ENCODE measurements at places on chromosomes 2 and 18.

DNA sequence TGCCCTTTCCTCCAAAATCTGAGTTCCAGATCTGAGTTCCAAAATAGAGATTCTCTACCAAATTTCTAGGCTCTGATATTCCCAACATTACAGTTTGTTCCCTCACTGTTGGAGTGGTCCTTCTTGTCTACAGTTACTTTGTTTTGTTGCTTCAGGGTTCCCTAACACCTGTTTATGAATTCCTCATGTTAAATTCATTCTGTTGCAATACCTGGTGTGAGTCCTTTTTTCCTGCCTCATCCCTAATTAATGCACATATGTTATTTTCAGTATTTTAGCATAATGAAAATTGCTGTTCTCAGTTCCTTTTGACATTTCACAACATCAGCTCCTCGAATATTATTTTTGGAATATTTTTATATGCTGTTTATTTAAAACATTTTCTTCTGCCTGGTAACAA is 16.2 kb downstream of the SERPINB13 start:
- no peak for DNase-seq

- DNase-seq: no peak
Measured at GRCh38 chr18:66329716-66330115, 274.2 kb downstream of the CDH19 start.

DNA sequence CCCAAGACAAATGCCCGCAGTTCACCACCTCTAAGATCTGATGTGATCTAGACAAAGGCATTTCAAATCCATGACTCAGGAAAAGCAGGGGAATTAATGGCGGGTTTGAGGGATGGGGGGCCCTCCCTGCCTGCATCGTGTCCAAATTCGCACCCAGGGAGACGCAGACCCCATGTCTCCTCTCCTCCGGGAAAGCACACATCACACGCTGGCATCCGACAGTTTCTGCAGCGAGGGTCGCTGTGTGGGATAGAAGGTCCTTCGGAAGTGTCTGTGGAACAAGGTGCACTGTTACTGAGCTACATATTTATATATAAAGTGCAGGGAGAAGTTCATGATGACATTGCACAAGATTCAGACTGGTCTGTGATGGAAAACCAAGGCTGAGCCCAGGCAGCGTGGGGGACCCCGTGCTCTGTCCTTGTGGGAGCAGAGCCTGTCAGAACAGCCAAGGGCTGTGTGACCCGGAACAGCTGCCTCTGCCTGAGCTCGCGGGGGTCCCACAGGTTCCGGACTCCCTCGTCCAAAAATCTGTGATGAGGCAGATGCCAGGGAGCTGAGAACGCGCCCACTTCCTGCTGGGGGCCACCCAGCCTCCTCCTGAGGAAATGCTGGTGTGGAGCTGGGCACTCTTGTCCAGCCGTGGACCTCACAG is 82.3 kb upstream of the CTDP1 start:
- no peak for DNase-seq

DNA sequence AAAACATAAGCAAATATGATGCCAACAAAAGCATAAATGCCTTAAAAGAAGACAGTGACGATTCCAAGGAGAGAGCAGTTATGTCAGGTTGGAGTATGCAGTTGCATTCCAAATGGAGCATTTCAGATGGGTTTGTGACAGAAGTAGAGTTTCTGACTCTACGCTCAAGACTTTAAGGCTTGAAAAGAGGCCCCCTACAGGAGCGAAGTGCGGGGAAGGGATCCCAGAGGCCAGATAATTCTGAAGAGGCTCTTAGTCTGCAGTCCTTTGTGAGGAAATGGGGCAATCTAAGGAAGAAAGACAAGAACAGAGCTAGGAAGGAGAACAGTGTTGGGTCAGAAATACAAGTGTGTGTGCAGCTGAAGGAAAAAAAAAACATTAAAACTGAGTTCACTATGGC is 95.5 kb downstream of the ZNF521 start:
- DNase-seq: no peak

DNA sequence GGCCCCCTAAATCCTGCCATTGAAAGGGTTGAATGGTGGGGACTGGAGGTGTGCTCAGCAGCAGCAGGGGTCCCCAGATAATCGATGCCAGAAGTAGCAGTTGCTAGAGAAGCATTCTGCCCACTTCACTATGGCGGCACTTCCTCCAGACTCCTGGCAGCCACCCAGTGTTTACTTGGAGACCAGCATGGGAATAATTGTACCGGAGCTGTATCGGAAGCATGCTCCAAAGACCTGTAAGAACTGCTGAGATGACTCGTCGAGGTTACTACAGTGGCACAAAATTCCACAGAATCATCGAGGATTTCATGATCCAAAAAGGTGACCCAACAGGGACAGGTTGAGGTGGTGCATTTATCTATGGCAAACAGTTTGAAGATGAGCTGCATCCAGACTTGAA is 11.0 kb upstream of the GAREM2 start:
- no peak for DNase-seq

DNA sequence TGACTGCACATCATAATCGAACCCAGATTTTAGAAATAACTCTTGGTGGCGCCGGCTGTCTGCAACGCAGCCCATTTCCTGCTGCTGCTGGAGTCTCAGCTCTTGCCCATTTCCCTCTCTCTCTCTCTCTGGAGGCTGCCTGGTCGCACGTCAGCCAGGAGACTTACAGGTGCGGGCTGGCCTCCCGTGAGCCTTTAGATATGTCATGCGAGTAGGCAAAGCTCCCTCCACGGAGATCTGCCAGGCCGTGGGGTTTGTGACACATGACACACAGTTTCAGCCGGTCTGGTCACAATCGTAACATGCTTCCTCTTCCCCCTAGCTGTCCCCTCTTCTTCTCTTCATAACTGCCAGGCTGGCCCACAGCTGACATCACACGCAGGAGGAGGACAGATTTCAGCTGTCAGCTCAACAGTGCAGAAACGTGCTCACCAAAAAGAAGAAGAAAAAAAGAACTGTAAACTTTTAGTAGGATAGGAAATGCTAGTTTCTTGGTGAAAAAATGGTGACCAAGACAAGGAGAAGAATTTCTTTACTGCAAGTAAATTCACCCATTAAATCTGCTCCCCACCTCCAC is 489.3 kb downstream of the ZNF516 start:
- DNase-seq: no peak

- peak; percentile 79 for DNase-seq
Measured at GRCh38 chr2:54330162-54330925, 74.3 kb upstream of the TSPYL6 start.

DNA sequence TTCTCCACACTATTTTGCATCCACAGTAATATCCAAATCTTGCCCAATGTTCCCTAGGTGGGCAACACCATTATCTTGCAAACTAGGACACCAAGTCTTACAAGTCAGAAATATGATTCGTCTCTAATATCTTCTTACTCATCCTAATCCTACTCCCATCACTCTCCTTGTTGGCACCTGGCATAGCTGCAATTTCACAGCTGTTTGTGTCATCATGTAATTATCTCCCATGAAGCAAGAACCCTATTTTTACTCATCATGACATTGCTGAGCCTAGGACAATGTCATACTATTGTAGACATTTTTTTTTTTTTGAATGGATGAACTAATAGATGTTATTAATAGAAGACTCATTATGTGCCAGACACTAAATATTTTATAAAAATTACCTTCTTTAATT is 91.3 kb upstream of the CCDC141 start:
- no peak for DNase-seq

DNA sequence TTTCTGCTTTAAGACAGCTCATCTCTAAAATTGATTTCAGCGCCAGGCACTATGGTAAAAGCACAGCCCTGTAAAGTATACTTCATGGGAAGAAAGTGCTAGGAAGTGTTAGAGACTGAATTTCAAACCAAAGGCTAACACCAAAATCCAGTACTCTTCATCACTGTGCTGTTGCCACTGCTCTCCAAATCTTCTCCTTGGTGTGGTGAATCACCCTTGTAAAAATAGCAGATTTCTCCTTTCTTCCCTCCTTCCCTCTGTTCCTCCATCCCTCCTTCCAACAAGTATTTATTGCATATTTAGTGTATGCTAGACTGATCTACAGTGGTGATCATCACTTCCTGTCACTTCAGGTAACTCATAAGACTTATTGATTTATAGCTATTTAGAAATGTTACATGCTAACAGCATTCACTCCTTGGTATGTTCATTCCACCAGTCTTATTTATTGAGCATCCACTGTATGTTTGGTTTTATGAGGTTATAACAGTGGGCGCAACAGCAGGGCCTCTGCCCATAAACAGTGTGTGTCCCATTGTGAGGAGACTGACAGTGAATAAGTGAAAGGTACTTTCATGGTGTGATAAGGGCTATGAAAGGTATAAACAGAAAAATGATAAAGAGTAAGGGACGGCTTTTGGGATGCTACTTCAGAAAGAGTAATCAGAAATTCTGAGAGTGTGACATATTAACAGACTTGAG is 20.0 kb downstream of the KDM3A start:
- no peak for DNase-seq

DNA sequence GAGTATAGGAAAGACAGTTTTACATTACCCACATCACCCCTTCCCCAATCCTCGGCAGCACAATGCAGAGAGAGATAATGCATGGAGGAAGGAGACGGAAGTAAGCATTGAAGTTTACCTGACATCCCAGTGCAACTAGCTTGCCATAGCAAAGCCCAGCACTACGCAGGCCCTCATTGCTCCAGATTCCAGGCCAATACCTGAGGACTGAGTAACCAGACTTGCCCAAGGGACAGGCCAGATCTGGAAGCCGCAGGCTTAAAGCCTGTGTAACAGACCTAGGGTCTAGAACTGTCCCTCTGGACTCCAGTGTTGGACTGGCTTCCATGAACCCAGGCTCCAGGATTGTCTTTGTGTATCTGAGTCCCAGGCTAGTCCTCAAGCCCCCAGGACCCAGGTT is 17.6 kb downstream of the SERPINB4 start:
- no peak for DNase-seq

DNA sequence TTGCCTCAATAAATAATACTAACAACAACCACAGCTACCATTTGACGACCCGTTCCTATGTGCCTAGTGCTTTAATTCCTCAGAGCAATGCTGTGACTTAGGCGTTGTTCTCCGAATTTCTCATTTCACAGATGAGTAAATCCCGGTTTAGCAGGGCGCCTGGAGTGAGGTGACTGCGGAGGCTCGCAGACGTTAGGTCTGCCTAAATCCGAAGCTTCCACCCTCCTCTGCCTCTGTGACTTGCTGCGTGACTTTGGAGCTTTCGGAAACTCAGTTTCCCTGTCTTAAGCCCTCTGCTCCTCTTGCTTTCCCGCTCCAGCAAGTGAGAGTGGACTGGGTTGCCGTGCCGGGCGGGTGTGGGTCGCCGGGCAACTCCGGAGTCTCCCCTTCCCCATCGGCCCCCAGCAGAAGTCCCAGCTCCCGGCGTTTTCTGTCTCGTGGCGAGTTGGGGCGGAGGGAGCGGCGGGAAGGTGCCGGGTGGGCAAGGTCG is 711 bp upstream of the ATOH8 start:
- DNase-seq: no peak

DNA sequence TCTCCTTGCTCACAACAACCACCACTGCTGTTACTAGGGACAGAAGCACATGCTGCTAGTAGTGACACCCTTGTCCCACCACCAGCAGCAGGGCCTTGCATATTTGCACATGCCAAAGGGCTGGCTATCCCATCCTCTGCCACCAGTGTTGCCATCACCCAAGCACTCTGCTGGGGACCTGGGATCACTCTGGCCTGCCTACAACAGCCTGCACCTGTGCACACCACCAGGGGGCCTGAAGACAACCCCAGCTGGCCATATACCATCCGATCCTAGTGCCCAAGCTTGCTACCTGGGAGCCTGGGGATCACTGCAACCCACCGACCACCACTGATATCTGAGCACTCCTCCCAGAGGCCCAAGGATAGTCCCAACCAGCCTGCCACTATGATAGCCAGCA is 99.9 kb upstream of the FANCL start:
- no peak for DNase-seq

- no peak for DNase-seq
Measured at GRCh38 chr2:128325611-128326181, 7.0 kb upstream of the HS6ST1 start.

DNA sequence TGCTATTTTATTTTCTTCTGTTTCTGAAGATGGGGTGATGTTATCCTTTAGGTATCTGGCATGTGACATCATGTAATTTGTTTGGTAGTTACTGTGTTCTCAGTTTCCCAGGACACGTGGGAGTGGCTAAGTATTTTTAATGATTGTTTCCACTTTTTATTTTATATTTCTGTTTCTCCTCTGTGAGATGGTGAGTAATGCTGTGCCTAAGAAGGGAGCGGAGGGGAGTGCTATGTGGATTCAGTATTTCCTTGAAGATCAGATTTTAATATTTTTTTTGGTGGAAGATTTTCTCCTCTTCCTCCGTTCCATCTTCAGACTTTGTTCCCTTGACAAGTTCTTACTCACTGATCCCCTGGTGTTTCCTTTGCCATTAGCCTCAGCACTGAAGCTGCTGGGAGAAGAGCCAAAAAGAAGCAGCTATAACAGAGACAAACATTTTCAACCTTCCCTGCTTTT is 180.0 kb upstream of the MMADHC start:
- no peak for DNase-seq

- no peak for DNase-seq
Measured at GRCh38 chr2:41937464-41937906, 110.3 kb upstream of the PKDCC start.

DNA sequence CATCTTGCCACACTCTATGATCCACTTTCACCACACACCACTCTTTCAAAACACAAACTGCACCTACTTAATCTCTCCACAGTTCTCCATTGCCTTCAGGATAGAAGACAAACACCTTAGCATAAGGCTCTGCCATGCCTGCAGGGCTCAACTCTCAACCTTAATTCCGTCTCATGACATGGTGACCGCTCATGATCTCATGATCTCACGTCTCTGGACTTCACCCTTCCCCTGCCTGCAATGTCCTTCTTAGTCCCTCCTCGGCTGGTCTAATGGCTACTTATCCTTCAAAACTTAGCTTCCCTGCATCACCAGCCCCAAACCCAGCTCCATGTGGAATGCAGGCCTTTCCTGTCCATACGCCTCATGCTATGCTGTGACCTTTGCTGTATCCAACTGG is 85.3 kb downstream of the ACVR1 start:
- DNase-seq: no peak

DNA sequence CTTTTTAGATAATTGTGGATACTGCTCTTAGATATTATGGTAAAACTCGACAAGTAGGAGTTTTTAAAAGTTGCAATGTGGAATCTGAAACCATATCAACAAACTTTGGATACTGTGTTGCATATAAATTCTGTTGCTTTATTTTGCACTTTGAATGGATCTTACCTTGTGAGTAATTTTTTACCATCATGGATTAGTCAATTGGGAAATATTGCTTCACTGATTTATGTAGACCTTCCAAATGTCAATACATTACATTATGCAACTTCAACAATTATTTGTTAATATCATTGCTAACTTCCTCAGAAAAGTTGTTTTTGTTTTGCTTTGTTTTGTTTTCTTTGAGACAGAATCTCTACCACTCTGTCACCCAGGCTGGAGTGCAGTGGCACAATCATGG is 102.0 kb upstream of the SLC38A11 start:
- no peak for DNase-seq
